ENCODE measurements at places on chromosomes 4 and X.

DNA sequence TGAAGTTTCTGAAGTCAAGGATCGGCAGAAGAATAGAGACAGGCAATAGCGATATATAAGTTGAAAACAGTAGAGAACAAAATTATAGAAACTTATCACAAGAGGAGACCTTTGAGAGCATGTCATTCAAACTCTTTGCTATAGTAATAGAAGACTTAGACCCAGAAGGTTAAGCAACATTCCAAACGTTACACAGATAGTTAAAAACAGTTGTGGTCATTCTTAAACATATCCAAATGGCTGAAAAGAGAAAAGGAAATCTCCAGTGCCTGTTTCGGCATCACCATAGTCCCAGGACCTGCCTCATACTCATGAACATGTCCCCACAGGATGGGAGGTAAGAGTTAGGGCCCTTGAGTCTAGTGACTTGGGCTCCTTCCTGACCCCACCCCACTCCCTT lies 258.1 kb upstream of the NOCT start:
- DNase-seq = no peak

- DNase-seq = no peak
Observed at GRCh38 chr4:146458594-146458993, 63.1 kb downstream of the SLC10A7 start.

GRCh38 chr4:48902266-48902665 lies 4.3 kb downstream of the OCIAD2 start:
- DNase-seq = no peak

DNA sequence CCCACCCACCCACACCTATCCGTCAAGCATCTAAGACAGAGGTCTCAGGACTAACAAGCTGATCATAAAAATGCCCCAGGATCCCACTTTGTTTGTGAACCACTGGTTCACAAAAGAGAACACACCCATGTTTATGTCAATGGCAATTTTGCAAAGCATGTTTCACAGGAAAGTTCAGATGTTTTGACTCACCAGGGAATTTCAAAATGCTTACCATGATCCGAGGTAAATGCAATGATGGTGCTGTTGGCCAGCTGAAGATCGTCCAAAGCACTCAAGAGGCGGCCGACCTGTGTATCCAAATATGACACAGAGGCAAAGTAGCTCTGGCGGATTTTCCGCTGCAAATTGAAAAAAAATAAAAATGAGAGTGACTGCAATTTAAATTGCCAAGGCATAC lies 15.0 kb downstream of the IDS start:
- DNase-seq = no peak

DNA sequence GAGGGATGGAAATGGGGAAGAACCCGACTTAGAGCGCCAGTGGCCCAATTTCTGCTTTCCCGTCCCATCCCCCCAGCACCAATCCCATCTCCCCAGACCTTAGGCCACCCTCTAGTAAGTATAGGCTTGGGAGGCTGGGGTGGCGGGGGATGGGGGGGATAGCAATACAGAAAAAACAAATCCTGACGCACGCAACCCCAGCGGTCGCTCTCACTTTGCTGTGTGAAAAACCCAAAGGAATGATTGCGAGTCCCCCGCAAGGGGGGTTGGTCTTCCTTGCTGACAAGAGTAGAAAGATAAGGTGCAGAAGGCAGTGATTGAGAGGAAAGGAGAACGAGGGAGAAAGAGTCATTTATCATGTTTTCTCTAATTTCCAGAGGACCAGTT lies 863 bp downstream of the CPE start:
- DNase-seq = no peak

DNA sequence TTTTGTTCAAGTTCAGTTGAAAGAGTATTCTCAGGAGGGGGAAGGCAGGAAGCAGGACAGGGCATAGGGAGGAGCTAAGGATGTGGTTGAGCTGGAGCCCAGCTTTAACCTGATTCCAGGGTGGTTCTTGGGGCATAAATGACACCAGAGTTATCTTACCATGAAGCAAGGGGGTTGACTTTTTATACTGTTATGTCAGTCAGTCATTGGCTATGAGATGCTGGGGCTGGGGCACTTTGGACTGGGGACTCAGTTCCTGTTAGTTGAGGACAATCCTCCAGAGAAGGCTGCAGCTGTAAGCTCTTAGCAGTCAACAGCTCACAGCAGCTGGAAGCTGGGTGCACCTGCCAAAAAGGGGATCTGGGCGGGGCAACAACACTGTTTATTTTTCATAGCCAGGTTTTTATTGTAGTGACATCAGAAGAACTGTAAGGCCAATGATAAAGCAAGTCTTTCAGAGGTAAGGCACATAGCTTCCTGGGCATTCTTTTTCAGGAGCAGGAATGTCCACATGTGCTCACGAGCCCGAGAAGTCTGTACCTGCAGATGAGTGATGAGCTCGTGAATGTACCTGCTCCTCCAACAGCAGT lies 78.5 kb downstream of the MID1IP1 start:
- DNase-seq = no peak

GRCh38 chr4:47566566-47566965 lies 81.5 kb downstream of the ATP10D start:
- no peak for DNase-seq

DNA sequence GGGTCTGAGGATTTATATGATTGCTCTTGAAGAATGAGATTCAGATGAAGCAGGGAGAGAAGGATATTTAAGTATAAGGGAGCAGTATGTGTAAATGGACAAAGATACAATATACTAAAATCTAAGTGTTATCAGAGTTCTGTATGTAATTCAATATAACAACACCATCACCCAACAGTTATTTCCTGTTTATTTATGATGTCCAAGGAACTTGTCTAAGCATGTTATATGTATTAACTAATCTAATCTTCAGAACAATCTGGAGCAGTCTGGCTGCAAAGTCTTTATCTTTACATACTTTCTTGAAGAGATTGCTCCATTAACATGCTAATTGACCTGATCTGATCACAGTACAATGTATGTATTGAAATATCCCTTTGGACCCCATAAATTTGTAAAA lies 203.8 kb upstream of the WDFY3 start:
- no peak for DNase-seq

GRCh38 chr4:13452927-13453579 lies 31.1 kb downstream of the RAB28 start:
- no peak for DNase-seq

- DNase-seq = peak; percentile 35
Observed at GRCh38 chrX:39815631-39816030, 282.1 kb downstream of the BCOR start.

DNA sequence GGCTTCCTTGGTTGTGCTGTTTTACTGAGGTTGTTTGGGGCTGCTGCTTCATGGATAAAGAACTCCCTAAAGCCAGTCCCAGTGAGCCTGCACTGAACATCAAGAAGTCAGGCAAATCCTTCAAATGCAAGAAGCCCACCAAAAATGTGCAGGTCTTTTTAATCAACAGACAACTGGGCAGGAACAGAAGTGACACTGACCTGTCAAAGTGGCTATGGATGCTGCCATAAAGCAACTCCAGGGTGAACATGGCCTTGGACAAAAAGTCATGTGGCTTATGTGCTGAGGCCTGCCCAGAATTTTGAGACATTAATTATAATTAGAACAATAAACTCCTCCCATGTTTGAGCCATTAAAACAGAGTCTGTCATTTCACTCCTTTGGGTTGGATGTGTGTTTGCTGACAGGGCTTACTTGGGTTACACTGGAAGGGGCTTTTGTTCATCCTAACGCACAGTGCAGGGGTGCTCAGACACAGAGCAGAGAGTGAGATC lies at the start of gene ETDC:
TSS of gene ETDC (plus strand) at position 51 of the 494 bp plus-strand sequence. CDS start at position 51, 0 bp downstream.
- no peak for DNase-seq

DNA sequence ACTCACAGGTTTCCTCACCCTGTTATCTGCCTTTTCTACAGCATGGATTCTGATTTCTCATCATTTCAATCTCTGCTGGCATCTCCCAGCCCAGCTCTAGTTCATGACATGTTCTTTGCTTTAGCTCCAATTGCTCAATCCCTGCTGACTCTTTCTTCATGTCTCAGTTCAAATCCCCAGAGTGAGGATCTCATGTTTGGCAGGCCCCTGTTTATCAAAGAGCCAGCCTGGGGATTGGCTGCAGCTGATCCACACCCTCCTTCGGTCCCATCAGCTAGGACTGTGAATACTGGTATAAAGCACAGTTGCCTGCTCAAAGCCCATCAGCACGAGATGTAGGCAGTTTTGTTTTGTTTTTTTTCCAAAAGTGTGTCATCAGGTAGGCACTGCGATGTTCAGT lies 14.4 kb upstream of the CC2D2A start:
- DNase-seq = no peak

- no peak for DNase-seq
Observed at GRCh38 chr4:84531689-84532088, 32.6 kb upstream of the NKX6-1 start.

GRCh38 chrX:129833153-129833990 lies 10.3 kb downstream of the ZDHHC9 start:
- no peak for DNase-seq

GRCh38 chrX:34299451-34299967 lies 167.4 kb upstream of the FAM47A start:
- no peak for DNase-seq

- DNase-seq = no peak
Observed at GRCh38 chr4:27007507-27007906, 146.9 kb downstream of the STIM2 start.

GRCh38 chr4:37934096-37934495 lies 26.1 kb upstream of the PTTG2 start:
- no peak for DNase-seq

DNA sequence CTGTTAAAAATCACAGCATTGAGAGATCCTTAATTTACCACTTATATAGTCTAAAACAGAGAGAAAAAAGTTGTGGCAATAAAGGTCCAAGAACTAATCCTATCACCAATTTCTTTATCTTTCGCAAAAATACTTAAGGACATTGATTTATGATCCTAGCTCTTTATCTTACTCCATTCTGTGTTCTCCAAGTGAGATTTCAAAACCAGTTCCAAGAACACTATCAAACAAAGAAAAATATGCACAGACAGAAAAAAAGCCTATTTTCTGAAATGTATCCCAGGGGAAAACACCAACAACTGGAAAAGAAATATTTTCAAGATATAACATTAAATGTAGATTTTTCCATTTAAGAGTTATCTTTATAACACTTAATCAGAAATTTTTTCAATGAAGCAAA lies 172.8 kb downstream of the APBB2 start:
- no peak for DNase-seq

GRCh38 chrX:151505796-151506195 lies 57.7 kb upstream of the PASD1 start:
- DNase-seq = peak; percentile 49

- DNase-seq = no peak
Observed at GRCh38 chr4:129094347-129094746, 1.0 kb upstream of the SCLT1 start.

- DNase-seq = no peak
Observed at GRCh38 chr4:7166981-7167700, 25.2 kb upstream of the SORCS2 start.

DNA sequence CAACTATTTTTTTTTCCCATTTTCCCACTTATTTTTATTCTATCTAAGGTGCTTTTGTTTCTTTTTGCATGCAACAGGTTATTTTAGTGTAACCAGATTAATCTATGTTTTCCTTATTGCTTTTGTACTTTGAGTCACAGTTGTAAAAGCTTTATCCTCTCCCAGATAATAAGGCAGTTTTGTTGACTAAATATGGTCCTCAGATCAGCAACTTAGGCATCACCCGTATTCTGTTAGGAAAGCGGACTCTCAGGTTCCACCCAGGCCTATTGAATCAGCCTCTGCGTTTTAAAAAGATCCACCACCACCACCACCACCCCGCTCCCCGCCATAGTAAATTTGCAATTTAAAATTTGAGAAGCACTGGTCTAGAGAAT lies 58.6 kb upstream of the USP9X start:
- no peak for DNase-seq

DNA sequence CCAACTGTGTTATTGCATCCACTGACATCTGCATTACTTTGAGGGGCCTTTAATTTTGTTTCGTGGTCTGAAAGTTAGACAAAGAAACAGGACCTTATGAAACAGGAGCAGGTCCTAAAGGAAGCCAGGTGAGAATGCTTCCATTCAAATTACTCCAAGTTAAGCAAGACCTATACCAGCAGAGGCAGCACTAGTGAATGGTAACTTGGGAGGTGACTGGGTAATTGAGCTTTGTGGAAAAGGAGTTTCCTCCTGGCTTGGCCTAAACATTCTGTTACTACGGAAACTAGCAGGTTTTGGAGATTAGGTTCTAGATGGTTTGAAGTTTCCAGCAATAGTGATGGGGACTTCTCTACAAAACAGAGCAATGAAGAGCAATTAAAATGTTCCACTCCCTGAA lies 173.5 kb downstream of the NKX6-1 start:
- no peak for DNase-seq

DNA sequence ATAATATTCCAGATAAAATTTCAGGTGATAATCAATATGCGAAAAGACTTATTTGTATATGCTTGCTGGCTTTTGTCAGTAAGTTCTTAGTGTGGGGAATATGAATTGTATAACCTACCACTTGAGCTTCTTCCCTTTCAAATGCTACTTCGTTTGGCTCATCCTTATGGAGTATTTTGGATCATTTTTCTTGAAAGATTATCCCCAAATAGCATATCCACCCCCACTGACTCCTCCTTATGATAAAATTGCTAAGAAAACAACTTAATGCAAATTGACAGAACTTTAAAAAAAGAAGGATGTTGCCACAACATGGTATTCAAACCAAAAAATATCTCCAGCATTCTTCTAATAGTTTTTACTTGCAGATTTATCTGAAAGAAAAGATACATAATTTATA lies 393.3 kb downstream of the PPP3CA start:
- DNase-seq = no peak

DNA sequence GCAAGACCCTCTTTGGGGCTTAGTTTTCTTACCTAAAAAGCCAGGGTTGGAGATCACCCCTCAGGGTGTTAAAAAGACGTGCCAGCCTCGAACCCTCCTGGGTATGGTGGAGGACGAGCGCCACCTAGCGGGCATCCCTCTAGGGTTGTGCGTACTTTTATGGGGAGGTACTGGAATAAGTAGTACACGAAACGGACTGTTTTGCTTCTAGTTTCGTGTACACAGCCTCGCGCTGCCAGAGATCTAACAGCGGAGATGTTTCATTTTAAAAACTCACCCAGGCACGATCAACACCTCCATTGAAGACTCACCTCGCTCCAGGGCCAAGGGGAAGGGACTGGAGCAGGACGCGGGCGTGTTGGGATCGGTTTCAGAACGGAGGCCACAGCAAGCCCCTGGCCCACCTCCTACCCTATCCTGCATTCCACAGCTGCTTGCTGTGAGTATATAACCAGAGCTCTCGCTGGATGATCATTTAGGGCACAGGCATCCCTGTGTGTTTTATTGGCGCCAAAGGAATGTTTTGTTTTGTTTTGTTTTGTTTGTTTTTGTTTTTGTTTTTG lies 4.8 kb upstream of the NKX3-2 start:
- peak; percentile 88 for DNase-seq

- DNase-seq = peak; percentile 36
Observed at GRCh38 chrX:111823128-111823527, 52.9 kb upstream of the TRPC5OS start.

GRCh38 chrX:154596290-154596929 lies 11.5 kb downstream of the CTAG1A start:
- no peak for DNase-seq

GRCh38 chr4:77854431-77855111 lies 8.1 kb upstream of the MRPL1 start:
- no peak for DNase-seq

Data from K562 (cell line).